Stimulated activated CD8-positive, alpha-beta memory T cell treated with anti-CD3 and anti-CD28 coated beads, Interleukin-2, amount 100 ng/mL, for 1 hour (primary cell): ENCODE measurements at places on chromosomes 16 and 17.
A peak's percentile ranks its signal among the peaks of the same experiment; 100 is the strongest.

DNA sequence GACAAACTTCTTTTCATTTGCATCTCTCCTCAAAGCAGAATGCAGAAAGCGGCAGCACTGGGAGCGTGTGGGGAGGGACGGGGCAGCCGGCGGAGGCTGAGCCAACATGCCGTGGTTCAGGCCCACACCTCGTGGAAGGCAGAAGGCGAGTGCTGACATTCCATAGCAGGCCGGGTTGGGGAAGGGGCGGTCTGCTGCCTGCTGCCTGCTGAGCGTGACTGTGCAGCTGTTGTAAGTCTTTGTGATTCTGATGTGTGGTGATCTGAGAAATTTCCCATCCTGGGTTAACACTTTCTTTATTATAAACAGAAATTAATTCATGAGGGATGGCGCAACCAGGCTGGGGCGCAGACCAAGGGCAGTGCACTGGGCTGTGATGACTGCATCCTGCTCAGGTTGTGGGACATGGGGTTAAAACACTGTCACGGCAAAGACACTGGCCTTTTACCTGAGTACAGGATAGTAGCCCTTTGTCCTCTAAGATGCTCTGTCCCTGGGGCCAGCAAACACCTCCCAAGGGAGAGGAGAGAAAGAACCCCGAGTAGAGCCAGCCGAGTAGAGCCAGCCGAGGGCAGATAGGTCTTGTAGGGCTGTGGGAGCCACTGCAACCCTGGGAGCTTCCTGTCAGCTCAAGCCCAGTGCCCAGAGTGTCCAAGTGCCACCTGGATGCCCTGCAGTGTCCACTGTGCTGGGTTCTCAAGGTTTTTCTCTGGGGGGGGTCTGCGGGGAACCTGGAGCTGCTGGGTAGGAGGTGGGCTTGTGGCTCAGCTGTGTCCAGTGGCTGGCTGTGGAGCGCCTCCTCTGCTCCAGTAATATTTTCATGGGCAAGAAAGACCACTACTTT is 8.8 kb upstream of the DNASE1 start:
- no peak for DNase-seq

- no peak for DNase-seq
These were observed 13.2 kb downstream of the KCNJ12 start for GRCh38 chr17:21389394-21389793.

GRCh38 chr16:48153774-48154173 is 2.0 kb downstream of the ABCC12 start:
- no peak for DNase-seq

- peak; percentile 65 for DNase-seq
These were observed 4.9 kb downstream of the CDK3 start for GRCh38 chr17:76005263-76006149.

GRCh38 chr17:1999557-2000251 is 25.4 kb downstream of the RTN4RL1 start:
- DNase-seq = no peak

- no peak for DNase-seq
These were observed 15.8 kb downstream of the USP22 start for GRCh38 chr17:21027031-21027430.

GRCh38 chr16:51407199-51407598 is 256.1 kb upstream of the SALL1 start:
- no peak for DNase-seq

- no peak for DNase-seq
These were observed 7.6 kb downstream of the RCVRN start for GRCh38 chr17:9897372-9897968.

- DNase-seq = no peak
These were observed 206.6 kb downstream of the NTN1 start for GRCh38 chr17:9227819-9228407.

DNA sequence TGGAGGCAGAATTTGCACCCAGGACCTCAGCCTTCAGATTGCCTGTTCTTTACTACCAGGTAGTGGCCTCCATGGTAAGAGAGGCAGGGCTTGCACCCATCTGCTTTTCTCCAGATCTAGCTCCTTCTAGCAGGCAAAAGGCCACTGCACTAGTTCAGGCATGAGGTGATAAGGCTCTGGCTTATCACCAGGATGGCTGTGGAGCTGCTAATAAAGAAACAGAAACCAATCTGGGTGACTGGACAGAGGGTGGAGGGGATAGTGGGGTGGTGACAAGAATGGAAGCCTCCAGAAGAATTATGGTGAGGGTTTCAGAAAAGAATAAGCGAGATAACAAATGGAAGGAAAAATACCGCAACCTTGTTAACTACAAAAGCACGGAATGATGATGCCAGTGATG is 15.5 kb upstream of the SUPT4H1 start:
- DNase-seq = no peak

DNA sequence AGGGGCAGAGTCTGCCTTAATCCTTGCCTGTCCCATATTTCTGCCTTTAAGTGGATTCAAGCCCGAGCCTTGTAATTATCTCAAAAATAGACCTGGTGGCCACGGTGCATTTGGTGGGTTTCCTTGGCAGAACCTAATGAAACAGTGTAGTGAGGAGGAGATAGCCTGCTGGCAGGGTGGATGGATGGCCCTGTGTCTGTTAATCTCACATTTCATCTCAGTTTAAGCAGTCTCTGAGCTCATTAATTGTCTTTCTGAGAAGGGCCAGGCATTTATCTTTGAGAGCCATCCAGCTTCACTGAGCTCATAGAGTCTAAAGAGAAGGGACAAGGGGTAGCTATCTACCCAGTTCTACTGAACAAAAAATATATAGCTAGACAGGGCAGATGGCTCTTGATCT is 364.0 kb upstream of the EEF2KMT start:
- no peak for DNase-seq

DNA sequence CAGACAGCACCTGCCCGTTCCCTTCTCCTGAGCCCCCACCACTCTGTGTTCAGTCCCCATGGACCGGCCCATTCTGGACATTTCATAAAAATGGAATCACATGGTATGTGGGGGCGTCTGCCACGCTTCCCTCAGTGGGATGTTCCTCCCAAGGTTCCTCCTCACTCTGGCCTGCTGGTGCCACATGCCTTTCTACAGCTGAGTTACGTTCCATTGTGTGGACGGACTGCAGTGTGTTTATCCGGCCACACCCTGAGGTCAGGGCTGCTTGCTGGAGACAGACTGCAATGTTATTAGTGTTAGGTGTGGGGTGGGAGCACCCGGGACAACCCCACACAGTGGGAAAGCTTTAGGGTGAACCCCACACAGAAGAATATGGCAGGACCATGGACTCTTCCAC is 5.9 kb upstream of the AATK start:
- no peak for DNase-seq

DNA sequence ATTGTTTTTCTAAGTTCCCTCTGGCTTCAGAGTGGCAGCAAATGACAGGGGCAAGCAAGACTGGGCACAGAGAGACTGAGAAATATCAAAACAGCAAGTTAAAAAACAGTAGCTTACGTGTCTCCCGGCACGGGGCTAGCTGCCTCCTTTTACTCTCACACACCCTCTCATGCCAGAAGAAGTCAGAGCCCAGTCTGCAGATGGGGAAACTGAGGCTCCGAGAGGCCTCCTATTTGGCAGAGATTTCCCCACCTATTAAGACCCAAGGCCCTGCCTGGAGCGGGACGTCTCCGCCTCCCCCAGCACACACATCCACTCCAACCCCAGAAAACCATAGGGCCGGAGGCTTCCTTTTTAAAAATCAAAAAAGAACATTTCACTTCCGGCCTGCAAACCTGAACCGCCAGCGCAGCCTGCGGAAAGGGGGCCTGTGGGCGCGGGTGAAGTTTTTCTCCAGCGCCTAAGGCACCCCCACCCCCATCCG is 832 bp downstream of the CARHSP1 start:
- DNase-seq = peak; percentile 28

DNA sequence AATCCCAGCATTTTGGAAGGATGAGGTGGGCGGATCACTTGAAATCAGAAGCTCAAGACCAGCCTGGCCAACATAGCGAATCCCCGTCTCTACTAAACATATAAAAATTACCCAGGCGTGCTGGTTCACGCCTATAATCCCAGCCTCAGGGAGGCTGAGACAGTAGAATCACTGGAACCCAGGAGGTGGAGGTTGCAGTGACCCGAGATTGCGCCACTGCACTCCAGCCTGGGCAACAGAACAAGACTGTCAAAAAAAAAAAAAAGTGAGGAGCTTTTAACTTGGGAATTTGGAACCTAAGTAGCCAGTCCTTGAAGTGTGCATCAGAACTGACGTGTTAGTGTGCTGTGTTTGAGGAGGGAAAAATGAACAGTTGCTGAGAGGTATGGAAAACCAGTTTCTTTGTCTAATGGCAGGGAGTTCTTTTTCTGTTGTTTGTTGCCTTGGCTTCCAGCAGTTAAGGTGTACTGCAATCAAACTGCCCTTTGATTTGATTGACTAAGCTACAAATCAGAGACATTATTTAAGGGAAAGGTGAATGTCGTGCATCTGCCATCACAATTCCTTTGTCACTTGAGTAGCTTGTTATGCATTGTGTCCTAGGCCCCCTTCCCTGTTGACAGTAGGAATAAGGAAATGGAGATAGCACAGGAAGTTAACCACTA is 8.6 kb upstream of the DUSP14 start:
- no peak for DNase-seq

DNA sequence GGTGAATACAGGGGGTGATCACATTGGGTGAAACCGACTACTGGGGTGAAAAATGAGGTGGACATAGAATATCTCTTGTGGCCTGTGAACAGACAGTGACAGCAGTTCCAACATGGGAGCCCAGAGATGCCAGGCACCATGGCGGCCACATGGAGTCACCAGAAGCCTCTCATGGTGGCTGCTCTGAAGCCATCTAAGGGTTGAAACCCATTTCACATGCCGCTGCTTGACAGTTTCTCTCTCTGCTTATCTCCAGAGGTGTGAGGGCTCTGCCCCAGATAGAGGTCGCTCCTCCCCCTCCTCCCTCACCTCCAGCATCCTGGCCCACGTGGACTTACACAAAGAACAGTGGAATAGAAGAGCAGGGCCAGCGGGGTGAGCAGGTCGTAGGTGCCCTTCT is 37.9 kb upstream of the PIK3R6 start:
- DNase-seq = no peak

DNA sequence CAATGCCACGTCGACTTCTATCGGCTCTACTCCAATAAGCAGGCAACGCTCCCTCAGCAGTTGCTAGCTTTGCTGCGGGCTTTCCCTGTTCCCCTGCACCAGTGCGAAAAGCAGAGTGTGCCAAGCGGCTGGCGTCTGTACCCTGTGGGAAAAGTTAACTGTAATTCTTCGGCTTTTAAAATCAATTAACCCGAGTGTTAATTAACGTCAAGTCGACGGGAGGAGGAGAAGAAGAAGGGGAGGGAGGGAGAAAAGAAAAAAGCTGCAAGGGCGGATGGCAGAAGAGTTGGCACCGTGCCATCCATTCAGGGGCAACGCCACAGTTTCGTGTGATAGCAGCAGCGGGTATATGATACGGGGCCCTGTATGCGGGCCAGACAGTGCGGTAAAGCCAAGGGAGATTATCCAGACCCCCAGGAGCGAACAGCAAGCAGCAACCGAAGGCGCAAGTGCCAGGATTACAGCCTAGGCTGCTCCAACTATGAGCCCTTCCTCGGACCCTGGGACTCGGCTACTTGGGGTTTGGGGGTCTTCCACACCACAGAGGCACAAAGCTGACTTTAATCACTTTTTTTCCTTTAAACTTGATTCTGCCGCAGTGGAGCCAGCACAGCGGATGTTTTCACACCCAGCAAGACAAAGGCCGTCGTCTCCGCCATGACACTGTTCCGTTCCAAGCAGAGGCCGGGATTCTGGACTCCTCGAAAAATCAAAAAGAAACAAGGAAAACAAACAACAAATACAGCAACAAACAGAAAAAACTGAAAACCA is 253.8 kb upstream of the PMFBP1 start:
- no peak for DNase-seq

- no peak for DNase-seq
These were observed 19.8 kb downstream of the TMEM94 start for GRCh38 chr17:75476271-75476671.

GRCh38 chr17:63440127-63440769 is 5.9 kb downstream of the CYB561 start:
- DNase-seq = no peak

- DNase-seq = no peak
These were observed 47.9 kb upstream of the HLF start for GRCh38 chr17:55216888-55217287.

DNA sequence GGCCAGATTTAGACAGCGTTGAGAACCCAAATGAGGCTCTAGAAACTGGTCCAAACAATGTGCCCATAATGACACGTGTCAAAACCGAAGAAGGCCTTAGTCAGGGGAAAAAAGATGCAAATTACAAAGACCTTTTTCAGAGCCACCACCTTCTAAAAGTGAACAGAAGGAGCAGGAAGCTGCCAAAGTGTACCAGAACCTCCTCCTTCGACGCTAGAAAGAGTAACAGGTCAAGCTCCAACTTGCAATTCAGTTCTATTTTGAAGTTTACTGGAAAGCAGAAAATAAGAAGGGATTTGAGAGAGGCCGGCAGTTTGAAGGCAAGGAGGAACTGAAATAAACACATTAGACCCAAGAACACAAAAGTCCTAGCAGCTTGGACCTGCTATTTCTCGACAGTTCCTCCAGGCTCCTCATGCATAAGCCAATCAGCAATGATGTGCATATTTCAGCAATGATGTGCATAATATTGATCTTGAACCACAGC is 61.8 kb downstream of the XYLT1 start:
- DNase-seq = no peak
